ENCODE measurements at places on chromosomes 3 and 15.
A peak's percentile ranks its signal among the peaks of the same experiment; 100 is the strongest.

DNA sequence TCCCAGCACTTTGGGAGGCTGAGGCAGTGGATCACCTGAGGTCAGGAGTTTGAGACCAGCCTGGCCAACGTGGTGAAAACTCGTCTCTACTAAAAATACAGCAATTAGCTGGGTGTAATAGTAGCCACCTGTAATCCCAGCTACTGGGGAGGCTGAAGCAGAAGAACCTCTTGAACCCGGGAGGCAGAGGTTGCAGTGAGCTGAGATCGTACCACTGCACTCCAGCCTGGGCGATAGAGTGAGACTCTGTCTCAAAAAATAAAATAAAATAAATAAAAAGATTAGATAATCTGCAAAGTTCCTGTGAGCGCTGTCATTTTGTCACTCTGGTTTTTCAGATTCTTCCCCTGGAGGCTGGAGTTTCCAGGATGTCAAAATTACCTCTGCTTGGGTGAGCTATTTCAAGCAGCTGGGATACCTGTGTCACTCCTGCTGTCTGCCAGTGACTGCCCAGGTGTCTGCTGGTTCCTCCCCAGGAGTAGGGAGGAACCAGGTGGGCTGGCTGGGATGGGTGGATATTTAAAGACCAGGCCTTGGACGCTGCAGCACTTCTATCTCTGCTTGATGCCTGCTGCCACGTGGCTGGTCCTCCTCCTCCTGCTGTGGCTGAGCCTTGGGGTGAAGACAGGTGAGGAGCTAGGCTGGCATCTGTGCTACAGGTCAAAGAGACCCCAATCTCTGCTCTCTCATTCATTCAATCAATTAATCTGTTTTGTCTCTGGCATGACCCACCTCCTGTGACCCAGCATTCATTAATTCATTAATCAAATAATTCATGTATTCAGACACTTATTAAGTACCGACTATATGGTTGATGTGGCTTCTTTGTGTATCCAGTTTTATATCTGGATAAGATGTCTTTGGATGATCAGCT lies 19.5 kb upstream of the MUC20 start:
- DNase-seq = no peak

DNA sequence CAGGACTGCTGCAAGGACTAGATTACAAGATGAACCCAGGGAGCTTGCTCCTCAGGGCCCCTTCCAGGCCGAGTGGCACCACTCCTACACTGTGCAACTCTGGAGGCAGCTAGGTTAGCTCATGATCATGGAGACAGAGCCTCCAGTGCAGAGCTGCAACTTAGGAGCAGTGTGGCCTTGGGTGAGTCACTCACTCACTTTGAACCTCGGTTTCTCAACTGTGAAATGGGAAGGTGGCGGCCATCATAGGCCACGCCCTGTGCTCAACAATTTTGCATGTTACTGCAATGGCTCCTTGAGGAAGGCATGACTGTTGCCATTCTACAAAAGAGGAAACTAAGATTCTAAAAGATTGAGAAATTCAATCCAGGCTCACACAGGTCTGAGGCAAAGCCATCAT lies 11.2 kb upstream of the CXCR6 start:
- no peak for DNase-seq

- DNase-seq = peak; percentile 22
Observed at GRCh38 chr15:68700455-68701123, 120.1 kb downstream of the ANP32A start.

- DNase-seq = no peak
Observed at GRCh38 chr15:63264688-63265293, 12.6 kb upstream of the APH1B start.

GRCh38 chr3:121330118-121330517 lies 215.7 kb downstream of the POLQ start:
- no peak for DNase-seq

GRCh38 chr3:71041371-71041770 lies 542.2 kb downstream of the FOXP1 start:
- DNase-seq = no peak

- DNase-seq = no peak
Observed at GRCh38 chr15:65867244-65867643, 2.0 kb upstream of the RAB11A start.

- no peak for DNase-seq
Observed at GRCh38 chr3:40766396-40766795, 241.6 kb downstream of the ZNF621 start.

GRCh38 chr3:152780553-152780952 lies 54.4 kb upstream of the P2RY1 start:
- DNase-seq = no peak

GRCh38 chr3:16687221-16687620 lies 82.0 kb upstream of the DAZL start:
- no peak for DNase-seq

GRCh38 chr3:12352253-12352652 lies 63.4 kb downstream of the PPARG start:
- DNase-seq = no peak

- DNase-seq = no peak
Observed at GRCh38 chr3:14001136-14001535, 121.3 kb upstream of the WNT7A start.

DNA sequence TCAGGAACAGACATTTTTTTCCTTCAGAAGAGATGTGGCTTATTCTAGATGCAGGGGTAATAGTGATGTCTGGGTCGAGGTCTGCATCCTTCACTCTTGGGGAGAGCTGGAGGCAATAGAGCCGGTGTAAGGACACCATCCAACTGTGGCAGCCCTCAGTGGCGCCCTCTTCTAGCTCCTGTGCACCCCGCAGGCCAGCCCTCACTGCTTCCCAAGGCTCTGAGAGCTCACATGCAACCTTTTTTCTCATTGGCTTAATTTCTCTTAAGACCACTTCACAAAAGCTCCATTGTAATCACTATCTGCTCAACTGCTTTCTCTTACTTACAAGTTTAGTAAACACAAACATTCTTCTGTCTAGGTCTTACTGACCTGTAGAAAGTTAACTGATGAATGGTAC lies 3.9 kb upstream of the VPS8 start:
- DNase-seq = no peak

DNA sequence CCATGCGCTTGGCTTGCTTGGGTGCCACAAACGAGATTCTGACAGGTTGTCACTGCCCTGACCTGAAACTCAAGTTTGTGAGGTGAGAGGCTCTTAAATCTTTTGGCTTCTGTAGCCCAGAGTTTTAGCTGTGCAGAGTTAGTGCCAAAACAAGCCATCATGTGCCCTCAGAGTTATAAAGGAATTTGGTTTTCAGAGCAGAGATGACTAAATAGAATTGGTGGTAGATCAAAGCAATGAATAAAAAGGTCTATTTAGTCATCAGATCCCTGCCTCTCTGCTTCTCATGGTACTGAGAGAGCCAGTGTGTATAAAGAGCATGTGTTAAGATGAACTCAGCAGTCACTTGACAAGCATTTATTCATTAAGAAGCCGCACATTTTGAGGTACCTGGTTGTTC lies 207.5 kb upstream of the DPH6 start:
- DNase-seq = no peak

DNA sequence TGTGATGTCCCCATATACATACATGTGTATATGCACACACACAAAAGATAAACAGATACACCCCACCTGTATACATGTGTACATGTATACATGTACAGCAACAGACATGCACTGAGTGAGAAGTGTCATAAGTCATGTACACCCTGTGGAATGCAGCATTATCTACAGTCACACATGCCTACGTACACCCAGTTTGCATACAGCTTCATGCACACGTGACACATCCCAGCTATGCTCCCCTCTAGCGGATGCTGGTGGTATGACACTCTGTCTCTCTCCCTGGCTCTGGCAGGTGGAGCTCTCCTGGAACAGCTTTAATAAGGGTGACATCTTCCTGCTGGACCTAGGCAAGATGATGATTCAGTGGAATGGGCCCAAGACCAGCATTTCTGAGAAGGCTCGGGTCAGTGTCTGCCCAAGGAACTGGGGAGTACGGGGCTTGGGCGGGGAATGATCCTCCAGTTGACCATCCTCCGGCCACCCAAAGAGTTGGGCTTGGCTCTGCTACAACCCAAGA lies 6.3 kb downstream of the VILL start:
- no peak for DNase-seq

DNA sequence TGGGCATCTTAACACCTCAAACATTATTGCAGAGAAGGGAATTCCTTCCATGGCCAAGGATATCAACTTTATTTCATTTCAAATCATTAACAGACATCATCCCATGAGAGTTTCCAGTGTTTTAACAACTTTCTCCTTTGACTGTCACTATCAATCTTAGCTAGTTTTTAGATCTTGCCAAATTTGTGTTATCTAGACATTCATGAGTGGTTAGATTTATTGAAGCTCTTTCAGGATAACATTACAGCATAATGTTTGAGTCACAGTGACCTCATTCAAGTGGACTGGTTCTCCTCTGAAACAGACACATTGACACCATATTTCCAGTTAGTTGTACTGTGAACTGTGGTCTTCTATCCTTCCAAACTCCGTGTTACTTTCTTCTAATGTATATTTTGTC lies 8.6 kb upstream of the TNFAIP8L3 start:
- no peak for DNase-seq

DNA sequence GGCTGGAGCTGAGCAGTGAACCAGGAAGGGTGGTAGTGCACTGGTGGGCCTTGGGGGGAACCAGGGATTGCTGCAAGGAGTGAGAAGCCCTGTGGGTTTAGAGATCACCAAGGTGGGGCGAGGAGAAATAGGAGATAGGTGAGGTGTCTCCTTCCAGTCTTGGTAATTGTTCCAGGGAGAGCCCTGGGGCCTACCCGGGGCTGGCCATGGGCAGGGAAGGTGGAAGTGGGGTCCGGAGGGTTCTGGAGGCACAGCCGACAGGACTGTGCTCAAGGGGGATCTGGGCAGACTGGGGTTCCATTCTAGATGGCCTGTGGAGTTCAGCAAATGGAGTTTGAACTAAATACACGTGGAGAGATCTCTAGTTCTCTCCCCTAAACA lies 4.5 kb downstream of the CHST13 start:
- DNase-seq = no peak

DNA sequence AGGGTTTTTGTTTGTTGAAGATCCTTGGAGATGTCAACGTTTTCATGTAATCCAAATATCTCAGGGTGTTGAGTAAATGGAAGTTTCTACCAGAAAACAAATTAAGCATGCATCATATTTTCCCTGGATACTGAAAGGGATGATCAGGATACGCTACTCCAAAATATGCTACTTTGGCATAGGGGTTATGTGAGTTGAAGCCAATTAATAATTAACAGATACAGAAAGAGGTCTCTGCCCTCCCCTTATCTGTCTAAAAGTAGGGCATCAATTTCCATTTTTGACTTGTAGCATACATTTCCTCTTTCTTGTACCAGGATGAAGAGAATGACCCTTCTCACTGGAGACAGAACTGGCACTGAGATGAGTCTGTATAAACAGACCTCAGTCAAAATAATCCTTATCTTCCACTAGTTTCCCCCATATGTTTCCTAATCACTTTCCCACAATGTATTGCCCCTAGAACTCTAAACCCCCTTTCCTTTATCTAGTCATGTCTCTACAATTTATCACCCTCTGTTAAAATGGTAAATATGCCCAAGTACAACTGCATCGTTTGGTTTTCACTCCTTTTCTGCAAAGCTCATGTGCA lies 17.4 kb upstream of the ASB14 start:
- DNase-seq = no peak

DNA sequence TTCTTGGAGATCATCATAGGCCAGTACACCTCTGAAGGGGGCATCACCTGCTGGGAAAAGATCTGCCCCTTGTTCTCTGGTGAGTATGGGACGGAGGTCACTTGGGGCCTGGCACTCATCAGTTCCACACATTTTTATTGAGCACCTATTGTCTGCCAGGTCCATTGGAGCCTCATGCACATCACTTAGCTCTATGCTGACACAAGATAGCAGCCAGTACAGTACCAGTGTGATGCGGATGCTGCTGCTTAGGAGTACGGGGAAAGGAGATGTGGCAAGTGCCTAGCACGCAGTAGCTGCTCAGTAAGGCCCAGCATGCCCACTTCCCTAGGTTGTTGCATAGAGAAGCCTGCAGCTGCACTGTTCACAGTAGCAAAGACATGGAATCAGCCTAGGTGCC lies 43.4 kb downstream of the SLC6A6 start:
- DNase-seq = no peak

- no peak for DNase-seq
Observed at GRCh38 chr15:72184165-72184811, 13.3 kb downstream of the GRAMD2A start.

DNA sequence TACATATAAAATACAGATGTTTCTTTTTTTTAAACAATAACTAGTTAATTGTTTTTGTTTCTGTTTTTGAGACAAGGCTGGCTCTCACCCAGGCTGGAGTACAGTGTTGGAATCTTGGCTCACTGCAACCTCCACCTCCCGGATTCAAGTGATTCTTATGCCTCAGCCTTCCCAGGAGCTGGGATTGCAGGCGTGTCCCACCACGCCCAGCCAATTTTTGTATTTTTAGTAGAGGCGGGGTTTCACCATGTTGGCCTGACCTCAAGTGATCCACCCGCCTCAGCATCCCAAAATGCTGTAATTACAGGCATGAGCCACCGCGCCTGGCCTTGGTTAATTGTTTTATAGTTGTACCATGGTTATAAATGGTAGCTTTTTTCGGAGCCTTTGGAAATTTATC lies 72.3 kb downstream of the PIAS1 start:
- DNase-seq = no peak

- DNase-seq = no peak
Observed at GRCh38 chr3:190333961-190334360, 11.7 kb upstream of the CLDN1 start.

GRCh38 chr3:159751752-159752151 lies 236.9 kb upstream of the IL12A start:
- no peak for DNase-seq

DNA sequence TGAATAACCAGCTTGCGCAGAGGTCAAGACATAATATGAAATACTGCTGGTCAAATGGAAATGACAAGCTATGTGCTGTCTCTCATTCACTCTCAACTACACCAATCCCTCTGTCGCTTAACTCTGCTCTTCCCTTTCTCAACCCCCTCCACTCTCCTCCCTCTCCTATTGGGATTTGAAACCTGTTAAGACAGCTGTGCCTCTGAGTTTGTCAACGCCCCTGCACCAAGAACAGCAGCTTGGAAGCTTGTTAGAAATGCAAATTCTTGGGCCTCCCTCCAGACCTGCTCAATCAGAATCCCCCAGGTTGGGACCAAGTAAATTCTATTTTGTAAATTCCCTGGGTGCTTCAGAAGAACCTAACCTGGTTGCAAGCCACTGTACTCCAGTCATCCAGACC lies 149.7 kb upstream of the ATP2B2 start:
- DNase-seq = no peak

All from brain pericyte (primary cell).